ENCODE measurements at places on chromosomes 1 and 21.

- no peak for DNase-seq
Measured at GRCh38 chr21:31688603-31689368, 29.3 kb downstream of the SOD1 start.

- DNase-seq, result no peak
Measured at GRCh38 chr1:192592517-192592916, 16.9 kb downstream of the RGS1 start.

DNA sequence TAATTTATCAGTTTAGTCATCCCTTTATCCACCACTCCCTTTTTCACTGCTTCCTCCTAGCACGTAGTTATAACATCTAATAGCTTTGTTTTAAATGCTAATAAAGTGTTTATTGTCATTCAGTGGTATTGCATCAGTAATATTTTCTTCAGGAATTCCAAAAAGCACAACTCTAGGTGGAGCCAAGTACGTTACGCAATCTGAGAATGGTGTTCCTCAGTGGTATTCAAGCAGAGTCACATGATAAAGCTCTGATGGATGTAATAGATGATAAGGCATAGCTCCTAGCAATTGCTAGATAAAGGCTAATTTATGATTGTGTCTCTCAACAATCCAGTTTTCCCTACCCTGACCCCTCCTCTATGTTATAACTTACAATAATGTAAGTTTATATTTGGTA is 494.6 kb upstream of the ADGRL4 start:
- no peak for DNase-seq

- DNase-seq, result no peak
Measured at GRCh38 chr1:7046314-7046713, 261.1 kb downstream of the CAMTA1 start.

- DNase-seq, result peak; percentile 22
Measured at GRCh38 chr1:220876511-220877376, 2.5 kb upstream of the HLX start.

GRCh38 chr1:241837901-241838300 is 10.1 kb upstream of the EXO1 start:
- no peak for DNase-seq

GRCh38 chr21:46185716-46186115 is 1.5 kb upstream of the SPATC1L start:
- no peak for DNase-seq

DNA sequence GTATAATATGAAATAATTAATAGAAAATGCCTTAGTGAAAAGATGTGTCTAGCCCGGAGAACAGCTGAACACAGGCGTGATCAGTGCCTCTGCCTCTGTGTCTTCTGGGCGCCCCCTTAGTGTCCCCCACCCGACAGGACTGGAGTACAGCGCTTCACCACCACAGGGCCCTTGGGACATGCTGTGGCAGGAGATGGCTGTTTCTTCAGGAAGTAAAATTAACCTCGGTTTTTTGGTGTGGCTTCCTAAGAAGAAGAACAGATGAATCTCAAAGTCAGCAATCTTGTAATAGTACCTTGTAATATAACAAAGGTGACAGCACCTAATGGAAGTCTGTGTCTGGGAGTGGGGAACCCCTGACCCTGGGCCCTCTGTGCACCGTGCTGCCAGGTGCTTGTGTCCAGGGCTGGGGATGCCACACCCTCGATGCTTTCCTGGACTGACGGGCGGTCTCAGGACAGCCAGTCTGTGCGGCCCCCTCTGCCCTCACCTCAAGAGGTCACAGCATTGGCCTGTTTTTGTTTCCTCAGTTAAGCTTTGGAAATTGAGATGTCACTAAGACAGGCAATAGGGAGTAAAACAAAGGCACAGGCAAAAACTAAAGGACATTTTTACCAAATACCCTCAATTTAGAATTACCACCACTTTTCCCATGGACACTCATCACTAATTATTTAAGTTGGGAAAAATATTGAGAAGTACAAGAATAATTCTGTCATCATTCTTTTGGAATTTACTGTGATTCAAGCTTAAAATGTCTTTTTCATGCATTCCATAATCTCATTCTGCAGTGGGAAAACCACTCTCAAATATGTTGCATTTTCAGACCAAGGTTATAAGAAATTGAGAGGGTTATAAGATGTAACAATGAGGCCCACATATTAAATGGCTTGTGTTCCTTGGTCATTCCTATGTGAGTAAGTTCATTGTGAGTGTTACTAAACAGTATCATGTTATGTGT is 79.3 kb downstream of the ADARB1 start:
- DNase-seq, result no peak

DNA sequence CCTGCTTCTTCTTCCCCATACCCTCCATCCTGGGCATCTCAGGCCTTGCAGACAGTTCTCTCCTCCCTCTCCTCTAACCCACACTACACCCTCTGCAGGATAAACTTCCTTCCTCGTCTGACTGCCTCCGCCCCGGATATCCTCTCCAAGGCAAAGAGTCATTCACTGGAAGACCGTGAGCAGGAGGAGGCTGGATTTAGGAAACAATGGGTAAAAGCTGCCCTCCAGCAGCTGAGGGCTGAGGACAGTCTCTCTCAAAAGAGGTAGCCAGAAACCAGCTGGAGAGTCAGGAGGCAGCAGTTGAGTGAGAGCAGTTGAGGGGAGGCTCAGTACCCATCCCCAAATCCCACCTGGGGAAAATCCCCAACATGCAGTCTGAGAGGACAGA is 1.4 kb downstream of the CSRP1 start:
- no peak for DNase-seq

GRCh38 chr1:40857737-40858136 is 4.4 kb downstream of the CITED4 start:
- no peak for DNase-seq

DNA sequence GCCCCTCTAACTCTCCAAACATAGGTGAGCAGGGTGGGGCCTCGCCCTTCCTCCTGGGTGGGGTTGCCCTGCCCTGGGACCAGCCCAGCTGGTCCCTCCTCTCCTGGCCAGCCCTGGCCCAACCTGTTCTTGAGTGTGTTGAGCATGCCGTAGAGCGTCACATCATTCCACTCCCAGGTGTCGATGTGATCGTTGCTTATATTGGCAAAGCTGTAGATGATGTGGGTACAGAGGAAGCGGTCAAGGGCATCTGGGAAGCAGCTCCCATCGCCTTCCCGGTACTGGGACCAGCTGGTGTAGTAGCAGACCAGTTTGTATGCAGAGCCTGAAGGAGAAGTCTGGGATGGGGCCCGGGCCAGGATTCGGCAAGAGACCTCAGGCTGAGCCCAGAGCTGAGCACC is 1.4 kb downstream of the CHI3L1 start:
- no peak for DNase-seq
